ENCODE measurements at places on chromosomes 5 and 9.

- DNase-seq: no peak
These were observed 382 bp upstream of the CDKN2B start for GRCh38 chr9:22009506-22009867.

DNA sequence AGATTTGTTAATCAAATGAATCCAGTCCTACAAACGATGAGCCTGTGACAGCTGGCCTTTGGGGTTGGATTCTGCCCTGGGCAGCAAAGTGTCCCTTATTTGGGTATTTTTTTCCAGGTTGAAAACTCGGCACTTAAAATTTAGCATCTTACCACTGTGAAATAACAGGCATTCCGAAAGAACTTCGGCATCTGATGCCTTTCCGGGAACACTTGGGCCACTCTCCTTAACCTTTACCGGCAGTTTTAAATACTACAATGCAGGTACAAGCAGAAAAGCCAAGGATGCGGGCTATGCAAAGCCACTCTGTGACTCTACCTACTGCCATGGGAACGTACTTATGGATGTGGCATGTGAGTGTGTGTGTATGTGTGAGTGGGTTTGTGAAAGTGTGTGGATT is 1.0 kb upstream of the RASGRF2 start:
- DNase-seq: no peak

DNA sequence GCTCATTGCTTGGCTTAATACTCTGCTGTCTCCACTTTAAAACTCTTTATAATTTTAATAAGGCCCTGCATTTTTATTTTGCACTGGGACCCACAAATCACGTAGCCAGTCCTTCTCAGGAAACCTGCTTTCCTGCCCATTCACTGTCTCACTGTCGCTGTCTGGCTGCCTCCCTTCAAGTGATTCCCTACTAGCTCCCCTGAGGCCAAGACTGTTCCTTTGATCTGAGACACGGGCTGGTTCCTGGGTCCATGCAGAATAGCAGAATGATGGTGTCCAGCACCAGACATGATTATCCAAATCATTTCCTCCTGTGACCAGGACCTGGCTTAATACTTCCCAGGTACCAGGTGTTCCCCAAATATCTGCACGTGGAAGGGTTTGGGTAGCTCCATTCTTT is 597.1 kb upstream of the KLF4 start:
- no peak for DNase-seq

GRCh38 chr5:77828445-77828844 is 52.3 kb upstream of the TBCA start:
- no peak for DNase-seq

GRCh38 chr5:85896514-85896913 is 721.2 kb upstream of the COX7C start:
- DNase-seq: no peak

- DNase-seq: no peak
These were observed 106.1 kb upstream of the PRRC1 start for GRCh38 chr5:127411381-127411780.

DNA sequence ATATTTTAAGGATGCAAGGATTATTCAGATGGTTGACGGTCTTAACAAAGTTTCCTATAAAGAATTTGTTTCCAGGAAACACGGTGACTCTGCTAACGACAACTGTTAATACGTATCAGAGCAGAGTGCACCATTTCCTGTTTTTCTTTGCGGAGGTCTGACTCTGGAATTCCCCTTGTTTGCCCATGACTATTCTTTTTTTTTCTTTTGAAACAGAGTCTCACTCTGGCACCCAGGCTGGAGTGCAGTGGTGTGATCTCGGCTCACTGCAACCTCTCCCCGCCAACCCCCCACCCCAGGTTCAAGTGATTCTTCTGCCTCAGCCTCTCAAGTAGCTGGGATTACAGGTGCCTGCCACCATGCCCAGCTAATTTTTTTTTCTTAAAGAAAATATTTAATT is 115.9 kb downstream of the CDC42SE2 start:
- no peak for DNase-seq

GRCh38 chr9:130263601-130264413 is 1.8 kb upstream of the HMCN2 start:
- no peak for DNase-seq

- no peak for DNase-seq
These were observed 155.4 kb upstream of the CLINT1 start for GRCh38 chr5:158014372-158014771.

- DNase-seq: peak; percentile 34
These were observed at the start of gene FER for GRCh38 chr5:108747774-108748400. Gene FER (plus strand): TSS chr5:108747897. CDS start chr5:108798183, 50,286 bp downstream.

DNA sequence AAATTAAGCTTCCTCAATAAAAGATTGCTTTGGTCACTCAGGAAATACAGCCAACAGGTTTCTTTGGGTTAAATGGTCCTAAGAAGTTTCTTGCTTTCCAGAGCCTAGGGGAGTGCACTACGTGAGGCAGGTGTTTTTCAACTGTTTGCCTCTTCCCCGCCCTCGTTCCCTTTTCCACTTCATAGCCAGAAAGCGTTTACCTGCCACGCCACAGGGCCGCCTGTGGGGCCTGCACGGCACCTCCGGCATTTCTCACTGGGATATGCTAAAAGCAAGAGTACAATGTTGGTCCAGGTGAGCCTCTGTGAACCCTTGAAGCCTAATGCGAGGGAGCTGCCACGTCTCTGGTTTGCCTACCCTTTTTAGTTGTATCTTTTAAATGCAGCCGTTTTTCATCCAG is 167.6 kb upstream of the OTULINL start:
- no peak for DNase-seq

- DNase-seq: no peak
These were observed 46.1 kb downstream of the MRPL36 start for GRCh38 chr5:1753490-1753889.

DNA sequence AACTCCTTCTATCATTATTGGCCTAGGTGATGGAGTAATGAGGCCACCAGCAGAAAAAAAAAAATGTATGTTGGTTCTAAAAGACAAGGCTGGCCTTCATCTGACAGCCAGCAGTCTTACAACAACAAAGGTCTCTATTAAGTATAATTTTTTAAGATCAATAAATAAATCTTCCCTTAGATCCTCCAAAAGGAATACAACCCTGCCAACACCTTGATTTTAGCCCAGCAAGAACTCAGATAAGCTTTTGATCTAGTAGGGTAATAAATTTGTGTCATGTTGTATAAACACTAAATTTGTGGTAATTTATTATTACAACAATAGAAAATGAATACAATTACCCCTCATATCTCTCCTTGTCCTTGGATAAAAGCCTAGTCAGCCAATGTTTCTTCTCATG is 633.2 kb upstream of the FAM174A start:
- DNase-seq: no peak

DNA sequence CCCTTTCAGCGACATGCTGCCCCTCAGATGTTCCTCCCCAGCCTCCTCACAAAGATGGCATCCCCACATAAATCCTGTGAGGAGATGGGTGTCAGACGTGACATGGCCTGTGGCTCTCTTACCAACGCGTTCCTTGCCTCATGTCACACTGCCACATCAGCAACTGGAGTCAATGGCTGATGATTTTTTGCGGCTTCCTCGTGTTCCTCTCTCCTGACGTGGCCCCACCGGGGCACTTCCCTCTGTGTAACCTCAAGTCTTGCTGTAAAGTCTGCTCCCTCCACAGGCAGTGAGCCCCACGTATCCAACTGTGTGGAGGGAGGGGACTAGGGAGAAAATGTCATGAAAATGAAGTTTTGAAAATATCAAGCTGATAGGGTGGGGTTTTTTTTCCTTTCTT is 53.2 kb upstream of the SHISAL2B start:
- DNase-seq: no peak

DNA sequence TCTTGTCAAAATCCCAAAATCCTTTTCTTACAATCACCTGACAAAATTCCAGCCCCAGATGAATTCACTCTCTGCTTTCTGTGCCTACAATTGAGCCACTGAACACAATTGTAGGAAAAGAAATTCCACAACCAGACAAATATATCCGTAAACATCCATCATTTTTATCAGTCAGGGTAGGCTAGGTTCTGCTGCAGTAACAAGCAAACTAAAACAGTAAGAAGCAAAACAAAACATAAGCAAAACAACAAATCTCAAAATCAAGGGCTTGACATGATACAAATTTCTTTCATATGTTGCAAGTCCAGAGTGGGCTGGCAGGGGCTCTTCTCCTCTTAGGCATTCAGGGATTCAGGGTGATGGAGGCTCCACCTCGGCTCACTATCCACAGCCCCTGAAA is 114.2 kb upstream of the MAN2A1 start:
- no peak for DNase-seq

DNA sequence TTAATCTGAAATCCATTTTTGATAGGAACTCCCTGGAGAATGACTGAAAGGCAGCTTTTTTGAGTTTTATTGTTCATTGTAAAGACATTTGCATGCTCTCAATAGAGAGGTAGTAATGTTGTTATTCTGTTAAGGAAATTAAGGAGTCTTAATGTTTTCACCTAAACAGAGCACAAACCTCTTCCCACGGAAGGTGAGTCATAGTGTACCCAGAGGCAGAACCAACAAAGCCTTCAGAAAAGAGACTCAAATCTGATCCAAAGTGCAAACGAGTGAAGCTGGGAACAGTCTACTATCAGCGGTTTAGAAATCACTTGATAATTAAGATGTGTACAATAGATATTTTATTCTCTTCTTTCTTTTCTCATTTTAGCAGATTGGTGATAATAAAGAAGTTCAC is 470.5 kb downstream of the PLK2 start:
- DNase-seq: no peak

Measured in left hindlimb (tissue), 1 donor.